Fibroblast of skin of scalp (primary cell): ENCODE measurements at places on chromosomes 16 and 17.

GRCh38 chr16:48102083-48103008, 53.4 kb downstream of the ABCC12 start:
- no peak for DNase-seq

GRCh38 chr16:51148678-51149228, 2.3 kb downstream of the SALL1 start:
- DNase-seq = no peak

GRCh38 chr16:9056061-9056460, 35.4 kb upstream of the HAPSTR1 start:
- no peak for DNase-seq

GRCh38 chr16:49150341-49150740, 131.3 kb downstream of the CBLN1 start:
- DNase-seq = no peak

DNA sequence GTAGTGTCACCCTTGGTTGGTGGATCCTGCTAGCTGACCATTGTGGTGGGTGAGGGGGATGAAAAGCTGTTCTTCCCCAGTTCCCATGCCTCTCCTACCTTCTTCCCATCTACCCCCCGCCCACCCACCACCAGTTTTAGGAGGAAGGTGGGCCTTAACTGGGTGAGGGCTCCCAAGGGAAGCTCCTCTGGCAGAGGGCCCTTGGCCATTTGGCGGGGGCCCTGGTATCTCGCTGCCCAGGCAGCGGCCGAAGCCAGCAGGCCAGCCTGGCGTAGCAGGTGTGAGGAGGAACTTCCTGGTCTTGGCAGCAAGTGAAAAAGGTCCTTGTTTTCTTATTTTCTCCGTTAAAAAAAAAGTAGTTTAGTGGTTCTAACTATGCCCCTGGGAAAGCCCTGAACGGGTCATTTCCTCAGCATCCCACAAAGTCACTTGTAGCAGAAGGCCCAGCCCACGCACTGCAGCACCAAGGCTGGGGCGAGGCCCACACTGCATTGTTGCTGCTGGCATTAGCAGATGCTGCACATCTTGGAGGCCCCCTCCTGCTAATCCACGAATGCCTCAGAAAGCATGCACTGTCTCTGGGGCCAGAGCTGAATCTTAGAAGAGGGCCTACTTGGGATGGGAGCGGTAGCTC, 72.5 kb downstream of the MPRIP start:
- no peak for DNase-seq

GRCh38 chr16:89909777-89910716, 8.6 kb upstream of the MC1R start:
- peak; percentile 82 for DNase-seq

GRCh38 chr17:43823350-43824084, 9.4 kb downstream of the MPP3 start:
- no peak for DNase-seq

DNA sequence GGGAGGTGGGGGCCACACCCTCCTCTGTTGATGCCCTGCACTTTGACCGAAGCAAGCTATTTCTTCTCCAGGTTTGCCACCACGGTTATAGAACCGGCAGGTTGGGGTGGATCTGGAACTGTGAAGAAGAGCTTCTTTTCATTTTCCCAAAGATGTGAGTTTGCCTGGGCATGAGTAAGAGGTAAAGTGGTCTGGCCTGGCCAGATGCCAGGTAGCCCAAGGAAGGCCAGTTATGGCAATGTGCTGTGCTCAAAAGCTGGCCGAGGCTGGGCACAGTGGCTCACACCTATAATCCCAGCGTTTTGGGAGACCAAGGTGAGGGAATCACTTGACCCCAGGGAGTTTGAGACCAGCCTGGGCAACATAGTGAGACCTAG, 18.7 kb downstream of the ATP6V0D1 start:
- no peak for DNase-seq

- peak; percentile 75 for DNase-seq
Measured at GRCh38 chr17:48037036-48037837, at the start of gene COPZ2. Gene COPZ2, minus strand, starts transcription at chr17:48037797. Its CDS starts 20 bp downstream, at chr17:48037777.

DNA sequence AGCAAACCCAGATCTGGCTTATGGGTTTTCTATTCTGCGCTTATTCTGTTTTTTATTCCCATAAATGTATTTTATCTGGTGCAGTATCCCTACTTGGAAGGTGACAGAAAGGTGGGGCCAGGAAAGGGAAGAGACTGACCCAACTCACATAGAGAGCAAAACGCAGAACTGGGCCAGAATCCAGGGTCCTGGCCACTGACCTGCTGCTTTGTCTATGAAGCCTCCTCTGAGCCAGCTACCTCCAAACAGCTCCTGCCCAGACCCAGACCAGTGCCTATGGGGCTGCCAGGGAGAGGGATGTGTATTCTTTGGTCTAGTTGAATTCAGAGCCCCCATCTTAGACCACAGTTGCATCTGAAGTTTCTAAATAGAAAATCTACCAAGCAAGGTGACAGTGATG, 36.4 kb upstream of the CES5A start:
- no peak for DNase-seq

DNA sequence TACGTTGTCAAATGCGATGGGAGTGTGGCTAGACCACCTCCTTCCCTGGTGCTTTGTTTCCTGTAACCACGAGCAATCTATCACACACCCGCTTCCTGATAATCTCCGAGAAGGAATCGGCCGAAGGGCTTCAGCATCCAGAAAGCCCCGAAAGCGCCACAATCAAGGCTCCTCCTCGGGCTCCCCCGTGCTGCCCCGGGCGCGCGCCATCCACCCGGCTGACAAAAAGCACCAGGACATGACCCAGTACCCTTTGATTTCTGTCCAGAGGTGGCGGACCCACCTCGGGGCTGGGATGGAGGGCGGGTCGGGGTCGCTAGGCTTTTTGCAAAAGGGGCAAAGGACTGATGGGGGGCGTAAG, 743 bp upstream of the ARMC7 start:
- no peak for DNase-seq

- DNase-seq = no peak
Measured at GRCh38 chr17:83183145-83183948, 103.9 kb downstream of the METRNL start.

GRCh38 chr16:56591377-56592060, 2.2 kb downstream of the MT3 start:
- DNase-seq = no peak

GRCh38 chr17:76582660-76583059, 3.0 kb downstream of the ST6GALNAC2 start:
- DNase-seq = no peak

GRCh38 chr17:7129311-7129710, 14.7 kb upstream of the ASGR2 start:
- no peak for DNase-seq

DNA sequence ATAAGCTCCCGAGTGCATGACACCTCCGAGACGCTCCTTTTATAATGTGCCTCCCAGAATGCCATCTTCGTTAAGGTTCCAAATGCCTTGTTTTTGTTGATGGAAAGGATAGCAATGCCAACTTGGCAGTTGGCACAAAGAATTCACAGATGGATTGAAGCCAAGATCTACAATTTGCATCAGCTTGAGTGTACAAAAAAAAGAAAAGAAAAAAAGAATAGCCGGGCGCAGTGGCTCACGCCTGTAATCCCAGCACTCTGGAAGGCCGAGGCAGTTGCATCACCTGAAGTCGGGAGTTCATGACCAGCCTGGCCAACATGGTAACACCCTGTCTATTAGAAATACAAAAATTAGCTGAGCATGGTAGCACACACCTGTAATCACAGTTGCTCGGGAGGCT, 7.6 kb downstream of the TBC1D16 start:
- DNase-seq = no peak

- peak; percentile 35 for DNase-seq
Measured at GRCh38 chr16:85326113-85326793, 214.0 kb upstream of the CIBAR2 start.

DNA sequence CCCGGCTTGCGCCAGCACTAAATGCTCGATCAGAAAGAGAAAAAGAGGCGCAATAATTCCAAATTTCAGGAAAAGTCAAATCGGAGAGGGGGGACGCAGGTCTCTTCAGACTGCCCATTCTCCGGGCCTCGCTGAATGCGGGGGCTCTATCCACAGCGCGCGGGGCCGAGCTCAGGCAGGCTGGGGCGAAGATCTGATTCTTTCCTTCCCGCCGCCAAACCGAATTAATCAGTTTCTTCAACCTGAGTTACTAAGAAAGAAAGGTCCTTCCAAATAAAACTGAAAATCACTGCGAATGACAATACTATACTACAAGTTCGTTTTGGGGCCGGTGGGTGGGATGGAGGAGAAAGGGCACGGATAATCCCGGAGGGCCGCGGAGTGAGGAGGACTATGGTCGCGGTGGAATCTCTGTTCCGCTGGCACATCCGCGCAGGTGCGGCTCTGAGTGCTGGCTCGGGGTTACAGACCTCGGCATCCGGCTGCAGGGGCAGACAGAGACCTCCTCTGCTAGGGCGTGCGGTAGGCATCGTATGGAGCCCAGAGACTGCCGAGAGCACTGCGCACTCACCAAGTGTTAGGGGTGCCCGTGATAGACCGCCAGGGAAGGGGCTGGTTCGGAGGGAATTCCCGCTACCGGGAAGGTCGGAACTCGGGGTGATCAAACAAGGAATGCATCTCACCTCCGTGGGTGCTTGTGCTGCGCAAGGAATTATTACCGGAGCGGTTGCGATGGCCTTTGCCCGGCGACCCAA, 4.0 kb upstream of the DLX4 start:
- DNase-seq = no peak

DNA sequence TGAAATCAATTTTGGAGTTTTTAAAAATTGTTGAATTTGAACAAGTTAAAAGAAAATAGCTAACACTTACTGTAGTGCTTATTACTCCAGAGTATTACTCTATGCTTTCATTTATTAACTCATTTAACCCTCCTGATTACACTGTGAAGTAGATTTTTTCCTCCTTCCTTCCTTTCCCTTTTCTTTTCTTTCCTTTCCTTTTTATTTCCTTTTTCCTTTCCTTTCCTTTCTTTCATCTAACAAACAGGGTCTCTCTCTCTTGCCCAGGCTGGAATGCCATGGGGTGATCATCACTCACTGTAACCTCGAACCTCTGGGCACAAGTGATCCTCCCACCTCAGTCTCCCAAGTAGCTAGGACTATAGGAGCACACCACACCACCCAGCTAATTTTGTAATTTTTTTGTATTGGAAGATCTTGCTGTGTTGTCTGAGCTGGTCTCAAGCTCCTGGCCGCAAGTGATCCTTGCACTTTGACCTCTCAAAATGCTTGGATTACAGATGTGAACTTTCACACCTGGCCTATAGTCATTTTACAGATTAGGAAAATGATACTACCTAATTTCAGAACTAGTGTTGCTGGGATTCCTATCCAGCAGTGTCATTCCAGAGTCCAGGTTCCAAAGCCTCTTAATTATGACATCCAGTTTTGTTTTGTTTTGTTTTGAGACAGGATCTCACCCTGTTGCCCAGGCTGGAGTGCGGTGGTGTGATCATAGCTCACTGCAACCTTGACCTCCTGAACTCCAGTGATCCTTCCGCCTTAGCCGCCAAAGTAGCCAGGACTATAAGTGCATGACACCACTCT, 59.9 kb downstream of the TAOK1 start:
- no peak for DNase-seq

DNA sequence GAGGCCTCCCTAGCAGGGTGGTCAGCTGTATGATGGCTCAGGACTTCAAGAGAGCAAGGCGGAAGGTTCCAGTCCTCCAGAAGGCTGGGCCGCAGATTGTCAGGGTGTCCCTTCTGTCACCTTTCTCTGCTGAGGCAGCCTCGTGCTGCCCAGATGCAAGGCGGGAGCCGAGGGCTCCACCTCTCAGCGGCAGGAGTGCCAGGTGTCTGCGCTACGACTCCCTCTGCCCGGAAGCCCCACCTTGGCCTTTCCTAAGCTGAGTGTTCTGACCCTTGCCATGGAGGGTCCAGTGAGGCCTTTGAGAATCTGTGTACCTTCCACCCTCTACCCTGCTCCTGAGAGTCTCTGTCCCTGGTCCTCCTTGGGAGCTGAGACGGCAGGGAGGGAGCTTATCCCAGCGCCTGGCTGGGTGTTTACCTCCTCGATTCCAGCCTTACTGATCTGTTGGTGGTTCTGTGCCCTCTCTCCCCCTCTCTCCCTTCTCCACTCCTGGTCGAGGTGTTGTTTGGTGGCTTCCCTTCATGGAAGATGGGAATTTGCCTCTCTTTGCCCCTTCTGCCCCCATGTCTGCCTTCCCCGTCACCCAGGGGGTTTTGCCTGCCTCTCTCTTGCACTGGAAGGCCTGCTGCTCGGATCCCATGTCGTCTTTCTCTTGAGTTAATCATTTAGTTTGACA, 2.2 kb upstream of the ZNF750 start:
- DNase-seq = no peak

DNA sequence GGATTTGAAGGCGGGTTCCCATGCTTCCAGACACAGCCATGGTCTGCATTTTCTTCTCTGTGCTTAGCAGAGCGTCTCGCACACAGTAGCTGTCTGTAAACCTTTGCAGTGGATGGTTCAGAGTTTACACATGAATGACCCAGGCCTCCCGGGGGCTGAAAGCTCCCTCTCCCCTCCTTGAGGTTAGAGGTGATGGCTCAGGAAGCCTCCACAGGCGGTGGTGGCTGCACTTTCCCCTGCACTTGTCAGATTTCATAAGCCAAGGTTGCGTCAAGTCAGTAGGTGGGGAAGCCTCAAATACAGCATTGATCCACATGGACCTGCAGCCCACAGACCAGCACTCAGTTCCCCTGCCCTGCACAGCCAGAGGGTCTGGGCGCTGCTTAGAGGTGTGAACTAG, 211.9 kb downstream of the KATNIP start:
- no peak for DNase-seq

DNA sequence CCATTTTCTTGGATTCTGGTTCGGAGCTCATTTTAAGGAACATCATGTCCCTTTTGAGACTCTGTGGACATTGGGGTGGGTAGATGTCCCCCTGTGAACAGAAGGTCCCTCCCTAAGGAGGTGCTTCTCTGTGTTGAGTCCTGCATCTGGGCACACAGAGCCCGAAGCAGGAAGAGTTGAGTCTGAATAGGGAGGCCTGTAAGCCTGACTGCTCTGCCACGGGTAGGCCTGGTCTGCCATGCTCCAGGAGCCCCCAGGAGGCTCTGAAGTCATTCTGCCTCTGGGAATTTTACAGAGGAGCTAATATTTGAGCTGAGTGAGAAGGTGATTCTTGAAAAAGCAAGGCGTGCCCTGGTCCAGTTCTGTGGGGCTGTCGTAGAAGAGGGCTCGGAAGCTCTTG, 50.6 kb downstream of the TENT4B start:
- DNase-seq = no peak

DNA sequence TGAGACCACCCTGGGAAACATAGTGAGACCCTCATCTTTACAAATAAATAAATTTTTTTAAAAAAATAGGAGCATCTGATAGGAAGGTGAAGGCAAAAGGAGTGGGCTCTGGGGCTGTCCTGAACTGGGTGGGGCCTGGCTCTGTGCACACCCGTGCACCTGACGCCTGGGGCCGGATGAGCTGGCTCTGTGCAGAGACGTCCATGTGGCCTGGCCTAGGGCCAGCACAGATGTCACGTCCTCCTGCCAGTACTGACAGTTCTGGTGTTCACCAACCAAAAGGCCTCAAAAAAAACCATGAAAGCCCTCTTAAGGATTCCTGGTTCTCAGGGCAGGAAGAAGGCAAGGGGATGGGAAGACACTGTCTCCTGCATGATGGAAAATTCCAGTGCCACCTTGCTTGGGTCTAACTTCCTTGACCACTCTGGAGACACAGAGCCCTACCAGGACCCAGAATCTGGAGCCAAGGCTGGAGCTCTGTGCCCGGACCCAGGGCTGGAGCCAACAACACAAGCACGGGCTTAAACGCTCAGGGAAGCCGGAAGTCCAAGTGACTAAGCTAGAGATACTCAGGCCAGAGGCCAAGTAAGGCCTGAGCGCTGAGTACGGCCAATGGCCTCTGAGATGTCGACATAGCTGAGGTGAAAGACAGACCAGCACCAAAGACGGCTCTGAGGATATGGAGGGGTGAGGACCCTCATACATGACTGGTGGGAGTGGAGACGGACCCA, 32.9 kb downstream of the COPRS start:
- DNase-seq = no peak
